ENCODE measurements at places on chromosomes 12 and 14.
A peak's percentile ranks its signal among the peaks of the same experiment; 100 is the strongest.

DNA sequence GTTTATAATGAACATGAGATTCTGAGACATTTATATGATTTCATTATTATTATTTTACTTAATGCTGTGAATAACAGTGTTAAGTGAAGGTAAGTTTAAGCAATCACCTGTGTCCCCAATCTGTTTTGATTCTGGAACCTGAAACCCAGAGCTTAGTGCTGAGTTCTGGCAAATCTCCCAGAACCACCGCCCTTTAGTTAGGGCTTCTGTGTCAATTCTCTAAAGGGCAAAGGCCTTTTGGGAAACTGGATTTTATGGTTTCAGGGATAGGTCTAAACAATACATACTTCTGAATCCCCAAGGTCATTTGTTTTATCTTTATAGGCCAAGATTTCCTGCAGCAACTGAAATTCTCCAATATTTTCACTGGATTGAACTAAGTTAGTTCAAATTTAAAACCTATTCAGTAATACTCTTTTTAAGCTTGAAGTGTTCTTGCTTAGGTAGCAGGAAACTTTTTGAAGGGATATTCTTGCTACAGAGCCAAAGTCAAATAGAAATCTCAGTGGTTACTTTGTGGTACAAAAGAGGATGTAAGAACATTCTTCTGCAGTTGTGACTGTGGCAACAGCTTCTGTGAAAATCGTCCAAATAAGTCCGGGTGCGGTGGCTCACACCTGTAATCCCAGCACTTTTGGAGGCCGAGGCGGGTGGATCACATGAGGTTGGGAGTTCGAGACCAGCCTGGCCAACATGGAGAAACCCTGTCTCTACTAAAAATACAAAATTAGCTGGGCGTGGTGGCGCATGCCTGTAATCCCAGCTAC, 10.0 kb upstream of the PKP2 start:
- DNase-seq, result peak; percentile 33

- no peak for DNase-seq
These were observed 6.1 kb upstream of the ACRBP start for GRCh38 chr12:6653342-6653741.

GRCh38 chr12:117188961-117189724, 1.1 kb downstream of the FBXO21 start:
- DNase-seq, result no peak

DNA sequence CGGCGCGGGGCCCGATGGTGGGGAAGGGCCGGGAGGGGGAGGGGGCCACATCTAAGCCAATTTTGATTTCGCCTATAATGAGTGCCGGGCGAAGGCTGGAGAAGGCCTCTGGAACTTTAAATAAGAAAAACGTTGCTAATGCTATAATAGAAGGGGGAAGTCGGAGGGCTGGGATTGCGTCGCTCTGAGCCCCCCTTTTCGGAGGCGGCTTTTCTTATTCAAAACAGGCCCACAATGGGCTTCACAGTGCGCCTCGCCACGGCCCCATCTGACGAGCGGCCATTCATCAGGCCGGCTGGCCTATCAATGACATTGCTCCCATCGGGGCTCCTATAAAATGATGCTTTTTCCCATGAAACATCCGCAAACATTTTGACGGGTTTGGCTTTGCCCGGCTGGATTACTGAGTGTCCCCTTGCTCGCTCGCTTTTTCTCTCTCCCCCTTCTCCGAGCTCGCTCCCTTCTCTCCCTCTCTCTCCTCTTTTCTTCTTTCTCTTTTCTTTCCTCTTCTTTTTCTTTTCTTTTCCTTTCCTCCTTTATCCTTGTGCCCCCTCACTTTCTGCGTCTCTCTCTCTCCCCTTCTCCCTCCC, at the start of gene RFX4:
Gene RFX4 (plus strand): TSS at position 364 of the 590 bp plus-strand sequence. CDS start 317 bp downstream, outside the sequence.
- no peak for DNase-seq

GRCh38 chr12:103241184-103241583, 254.6 kb downstream of the C12orf42 start:
- DNase-seq, result peak; percentile 96

- no peak for DNase-seq
These were observed 53.6 kb upstream of the ZFP36L1 start for GRCh38 chr14:68846466-68846865.

- DNase-seq, result no peak
These were observed 15.1 kb upstream of the ZFP36L1 start for GRCh38 chr14:68807987-68808386.

DNA sequence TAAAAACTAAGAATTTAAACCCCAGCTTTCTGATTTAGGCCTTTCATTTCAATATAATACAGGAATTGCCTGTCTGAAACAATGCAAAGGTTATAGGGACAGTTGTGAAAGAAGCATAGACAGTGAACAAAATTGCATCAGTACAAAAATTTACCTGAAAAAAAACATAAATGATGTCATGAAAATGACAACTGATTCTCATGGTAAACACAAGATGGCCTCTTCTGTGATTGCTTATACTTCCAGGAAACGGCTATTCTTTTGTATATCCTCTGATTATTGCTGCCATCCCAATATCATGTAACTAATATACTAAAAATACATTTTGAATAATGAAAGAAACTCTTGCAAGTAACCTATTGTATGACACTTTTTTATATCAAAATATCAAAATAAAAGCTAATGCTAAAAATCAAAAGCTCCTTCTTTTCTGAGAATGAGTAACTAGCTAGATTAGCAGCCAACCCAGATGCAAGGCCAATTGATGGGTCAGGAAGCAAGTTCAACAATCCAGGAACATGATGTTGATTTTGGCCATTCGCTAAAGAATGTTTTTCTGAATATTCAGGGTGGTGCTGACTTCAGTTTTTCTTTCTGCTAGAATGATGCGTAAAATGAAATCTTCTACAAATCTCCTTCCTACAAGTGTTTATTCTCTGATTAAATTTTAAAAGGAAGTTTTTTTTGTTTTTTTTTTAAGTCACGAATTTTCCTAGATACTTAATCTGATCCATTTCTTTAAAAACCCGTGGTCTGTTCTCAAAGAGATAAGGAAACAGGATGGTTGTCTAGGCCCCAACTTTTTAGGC, 83.6 kb downstream of the ALX1 start:
- DNase-seq, result no peak

- no peak for DNase-seq
These were observed 189.4 kb downstream of the ADGRD1 start for GRCh38 chr12:131142891-131143657.

GRCh38 chr12:132471011-132471857, 18.7 kb upstream of the FBRSL1 start:
- DNase-seq, result no peak

DNA sequence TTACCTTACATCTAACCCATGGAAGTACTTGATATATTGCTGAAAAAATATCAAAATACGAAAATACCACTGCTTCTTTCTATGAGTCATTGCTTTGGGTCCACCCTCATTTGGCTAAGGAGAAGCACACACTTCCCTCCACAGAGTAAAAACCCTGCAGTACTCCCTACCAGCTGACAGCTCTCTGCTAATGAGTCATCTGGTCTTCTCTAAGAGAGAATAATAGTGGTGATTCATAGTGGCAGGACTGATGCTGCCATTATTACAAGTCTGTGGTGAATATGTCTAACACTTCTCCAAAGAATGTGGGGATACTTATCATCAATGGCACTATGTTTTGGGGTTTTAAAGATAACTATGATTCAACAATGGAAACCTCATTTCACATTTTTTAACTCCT, 90.7 kb downstream of the PPFIA2 start:
- DNase-seq, result no peak

DNA sequence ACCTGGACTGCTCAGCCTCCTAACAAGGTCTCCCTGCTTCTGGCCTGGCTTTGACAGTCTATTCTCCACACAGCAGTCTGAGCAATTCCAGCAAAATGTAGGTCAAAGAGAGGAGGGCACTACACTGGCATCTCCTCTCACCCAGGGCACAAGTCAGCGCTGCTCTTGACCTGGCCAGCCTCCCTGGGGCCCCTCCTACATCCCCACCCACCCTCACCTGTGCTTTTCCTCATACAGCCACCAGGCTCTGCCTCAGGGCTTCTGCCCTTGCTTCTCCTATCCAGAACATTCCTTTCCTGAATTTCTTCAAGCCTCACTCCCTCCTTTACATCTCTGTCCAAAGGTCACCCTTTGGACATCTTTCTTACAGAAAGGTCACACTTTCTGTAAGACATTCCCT, 33.7 kb downstream of the GALNT4 start:
- no peak for DNase-seq

DNA sequence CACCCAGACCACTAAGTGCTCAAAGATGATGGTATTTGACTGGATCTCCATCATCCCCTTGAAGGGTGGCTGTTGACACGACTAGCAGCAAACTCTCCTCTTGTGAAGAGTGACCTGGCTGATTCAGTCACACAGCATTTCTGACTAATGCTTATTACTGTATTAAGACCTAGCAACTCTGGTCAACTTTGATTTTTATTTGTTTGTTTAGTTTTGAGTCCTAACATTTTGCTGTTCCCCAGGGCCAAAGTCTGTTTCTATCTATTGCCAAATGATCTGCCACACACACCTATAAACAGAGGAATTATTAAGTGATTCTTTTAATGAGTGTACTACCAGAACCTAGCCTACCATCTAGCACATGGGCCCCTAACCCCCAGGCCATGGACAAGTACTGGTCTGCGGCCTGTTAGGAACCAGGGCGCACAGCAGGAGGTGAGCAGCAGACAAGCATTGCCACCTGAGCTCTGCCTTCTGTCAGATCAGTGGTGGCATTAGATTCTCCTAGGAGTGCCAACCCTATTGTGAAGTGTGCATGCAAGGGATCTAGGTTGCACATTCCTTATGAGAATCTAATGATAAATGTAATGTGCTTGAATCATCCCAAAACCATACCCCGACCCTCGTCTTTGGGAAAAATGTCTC, 120.0 kb downstream of the RPS6KA5 start:
- no peak for DNase-seq

DNA sequence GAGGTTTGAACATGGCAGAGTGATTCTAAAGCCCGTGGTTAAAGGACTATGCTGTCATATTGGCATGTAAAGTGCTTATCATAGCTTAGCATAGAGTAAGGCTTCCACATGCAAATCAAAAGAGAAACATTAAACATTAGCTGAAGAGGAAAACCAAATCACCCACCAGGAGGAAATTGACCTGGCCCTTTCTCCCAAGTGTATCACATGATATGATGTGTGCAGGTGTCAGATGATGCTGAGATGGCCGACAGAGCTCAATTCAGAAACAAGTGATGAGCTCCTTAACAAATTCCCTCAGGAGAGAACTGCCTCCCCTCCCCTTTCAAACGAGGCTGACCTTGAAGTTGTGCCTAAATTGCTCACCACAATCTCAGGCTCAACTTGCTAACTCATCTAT, 217.1 kb upstream of the BTG1 start:
- no peak for DNase-seq

GRCh38 chr12:128644664-128645296, 179.0 kb downstream of the SLC15A4 start:
- DNase-seq, result peak; percentile 44

- DNase-seq, result no peak
These were observed 147.0 kb upstream of the FRMD6 start for GRCh38 chr14:51504669-51505068.

- no peak for DNase-seq
These were observed 250.1 kb downstream of the NUAK1 start for GRCh38 chr12:105888696-105889095.

- no peak for DNase-seq
These were observed 321.3 kb downstream of the PDZRN4 start for GRCh38 chr12:41509271-41510055.

- no peak for DNase-seq
These were observed 86.0 kb upstream of the SLC38A2 start for GRCh38 chr12:46458500-46459102.

DNA sequence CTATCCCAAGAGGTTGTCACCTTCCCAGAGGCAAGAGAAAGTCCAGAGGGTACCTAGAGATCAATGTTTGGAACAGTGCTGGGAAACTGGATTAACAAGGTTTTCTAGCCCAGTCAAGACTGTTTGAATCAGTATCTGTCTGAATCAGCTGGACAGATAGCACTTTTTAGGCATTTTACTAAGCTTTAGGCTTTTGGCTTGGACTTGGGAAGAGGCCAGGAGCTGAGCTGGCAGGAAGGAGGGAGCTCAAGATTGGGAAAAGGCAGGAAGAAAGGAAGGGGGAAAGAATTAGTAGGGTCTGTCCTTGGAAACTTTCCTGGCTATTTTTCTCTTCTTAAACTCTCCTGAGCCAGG, 8.3 kb downstream of the IKZF4 start:
- DNase-seq, result no peak

DNA sequence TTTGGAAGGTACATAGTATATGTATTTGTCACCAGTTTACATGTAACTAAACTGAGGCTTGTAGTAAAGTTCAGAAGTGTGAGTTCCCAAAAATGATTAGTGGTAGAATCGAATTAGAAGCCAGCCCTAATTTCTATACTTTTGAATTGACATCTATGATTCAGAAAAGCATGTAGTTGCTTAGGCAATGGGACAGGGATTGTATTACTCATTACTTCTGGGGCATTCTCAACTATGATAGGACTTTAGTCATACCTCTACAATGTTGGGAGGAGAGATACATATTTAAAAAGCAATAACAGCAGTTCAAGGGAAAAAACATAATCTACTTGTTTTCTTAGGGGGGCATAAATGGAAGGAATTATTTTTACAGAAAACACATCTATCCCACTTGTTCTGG, 277.9 kb upstream of the E2F7 start:
- DNase-seq, result no peak

DNA sequence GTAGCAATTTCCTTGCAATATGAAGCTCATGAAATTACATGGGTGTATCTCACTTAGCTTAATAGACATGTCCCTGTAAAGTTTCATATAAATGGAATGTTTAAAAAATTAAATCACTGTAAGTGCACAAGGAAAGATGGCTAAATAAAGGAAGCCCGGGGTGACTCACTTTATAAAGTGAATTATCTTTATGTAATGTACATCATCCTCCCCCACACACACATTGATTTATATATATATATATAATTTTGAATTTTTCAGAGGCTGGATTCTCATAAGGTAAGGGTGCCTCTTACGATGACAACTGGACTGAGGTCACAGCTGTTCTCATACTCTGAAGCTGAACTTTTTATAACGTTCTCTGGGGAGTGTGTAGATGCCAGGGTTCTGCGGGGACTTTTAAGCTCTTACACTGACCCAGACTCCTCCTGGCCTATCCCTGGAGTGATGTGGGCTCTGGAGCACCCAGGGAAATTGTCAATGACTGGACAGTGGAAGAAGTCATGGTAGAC, 108.7 kb upstream of the HIF1A start:
- no peak for DNase-seq

- peak; percentile 12 for DNase-seq
These were observed 11.5 kb downstream of the ALG10 start for GRCh38 chr12:34033628-34034296.

GRCh38 chr14:83594874-83595273, 1935.1 kb upstream of the FLRT2 start:
- DNase-seq, result no peak

- DNase-seq, result no peak
These were observed 90.9 kb downstream of the PPP1R12A start for GRCh38 chr12:79843978-79844377.

GRCh38 chr12:15811214-15812127, 22.3 kb upstream of the EPS8 start:
- DNase-seq, result no peak

GRCh38 chr14:61347826-61348443, 26.6 kb downstream of the PRKCH start:
- no peak for DNase-seq
